ENCODE measurements at places on chromosomes 1 and 21.
A peak's percentile ranks its signal among the peaks of the same experiment; 100 is the strongest.

- no peak for DNase-seq
Measured at GRCh38 chr1:159161001-159161718, 10.3 kb upstream of the CADM3 start.

- no peak for DNase-seq
Measured at GRCh38 chr1:232594768-232595698, 34.9 kb downstream of the SIPA1L2 start.

DNA sequence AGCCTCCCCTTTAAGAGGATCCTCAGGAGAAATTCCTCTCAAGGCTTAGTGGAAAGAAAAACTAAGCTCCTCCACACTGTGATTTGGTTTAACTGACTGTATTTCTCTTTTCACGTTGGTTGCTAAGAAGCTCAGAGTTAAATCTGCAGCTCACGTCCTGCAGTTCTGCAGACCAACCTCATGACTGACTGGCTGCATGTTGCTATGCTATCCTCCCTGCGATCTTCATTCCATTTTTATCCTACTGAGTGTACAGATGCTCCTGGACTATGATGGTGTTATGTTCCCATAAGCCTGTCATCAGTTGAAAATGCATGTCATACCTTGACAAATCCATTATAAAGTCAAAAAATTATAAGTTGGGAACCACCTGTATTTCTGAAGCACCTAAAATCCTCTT lies 34.6 kb downstream of the FAM163A start:
- no peak for DNase-seq

- DNase-seq: no peak
Measured at GRCh38 chr1:13462682-13463081, 51.1 kb downstream of the LRRC38 start.

GRCh38 chr1:29711582-29712283 lies 475.4 kb downstream of the PTPRU start:
- DNase-seq: no peak

- no peak for DNase-seq
Measured at GRCh38 chr1:27611450-27611849, 7.5 kb upstream of the AHDC1 start.

DNA sequence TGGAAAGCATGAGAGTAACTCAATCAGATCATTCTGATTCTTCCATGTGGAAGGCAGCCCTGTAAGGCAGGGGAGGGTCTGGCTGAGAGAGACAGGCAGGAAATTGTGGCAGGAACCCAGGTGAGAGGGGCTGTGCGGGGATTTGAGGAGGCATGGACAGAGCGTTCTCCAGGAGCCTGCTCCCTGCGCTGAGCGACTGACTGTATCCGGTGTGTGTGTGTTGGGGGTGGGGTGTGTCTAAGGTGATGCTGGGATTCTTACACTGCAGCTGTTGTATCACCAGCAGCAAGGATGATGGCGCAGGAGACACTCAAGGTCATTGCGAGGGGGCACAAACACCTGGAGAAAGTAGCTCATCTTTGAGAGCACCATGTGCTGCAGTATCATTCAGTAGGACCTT lies 128.5 kb downstream of the RHOU start:
- no peak for DNase-seq

DNA sequence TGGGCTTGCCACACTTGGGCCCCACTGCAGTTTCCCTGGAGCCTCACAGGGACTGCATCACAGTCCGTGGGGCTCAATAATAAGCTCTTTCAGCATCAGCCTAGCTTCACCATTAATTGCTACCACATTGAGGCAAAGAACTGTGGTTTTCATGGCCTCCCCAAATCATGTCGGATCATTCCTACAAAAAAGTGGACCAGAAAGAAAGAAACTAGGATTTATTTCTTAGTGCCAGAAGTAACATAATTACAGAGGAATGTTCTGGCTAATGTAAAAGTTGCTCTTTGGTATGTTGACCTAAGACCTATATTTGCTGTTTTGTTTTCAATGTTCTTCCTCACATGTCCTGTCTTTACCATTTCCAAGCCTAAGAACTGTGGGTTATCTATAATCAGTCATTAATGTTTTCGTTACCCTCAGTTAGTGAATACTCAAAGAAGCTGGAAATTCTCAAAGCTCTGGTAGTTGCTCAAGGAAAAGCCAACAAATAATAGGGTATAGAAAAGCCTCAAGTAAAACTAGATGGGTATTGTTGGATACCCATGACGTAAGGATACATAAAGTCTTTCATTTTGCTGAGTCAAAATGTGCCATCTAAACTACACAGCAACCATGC lies 173.9 kb downstream of the LTN1 start:
- no peak for DNase-seq

DNA sequence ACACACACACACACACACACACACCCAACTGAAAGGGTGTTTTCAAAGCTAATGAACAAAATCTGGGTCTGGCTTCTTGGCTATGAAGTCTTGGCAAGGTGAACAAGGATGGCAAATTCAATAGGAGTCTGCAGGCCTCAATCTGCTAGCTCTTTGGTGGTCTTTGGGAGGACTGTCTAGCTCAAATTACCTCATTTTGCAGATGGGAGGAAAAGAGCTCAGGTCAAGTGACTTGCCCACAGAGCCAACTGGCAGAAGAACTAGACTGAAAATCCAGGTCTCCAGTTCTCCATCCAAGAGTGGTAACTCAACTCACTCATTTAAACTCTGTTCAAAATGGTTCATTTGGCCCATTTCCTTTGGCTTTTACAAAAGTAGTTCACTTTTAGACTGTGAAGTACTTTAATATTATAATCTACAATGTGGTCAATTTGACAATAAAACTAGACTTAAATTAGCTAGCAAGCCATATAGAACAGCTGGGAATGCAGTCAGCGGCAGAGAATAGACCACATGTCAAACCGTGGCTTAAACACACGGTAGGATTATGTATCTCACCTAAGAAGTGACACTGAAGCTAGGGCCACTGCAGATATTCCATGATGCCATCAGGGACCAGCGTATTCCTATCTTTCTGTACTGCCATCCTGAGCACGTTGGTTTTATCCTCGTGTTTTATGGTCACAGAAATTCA lies 112.9 kb downstream of the APP start:
- DNase-seq: no peak

- DNase-seq: no peak
Measured at GRCh38 chr1:87888446-87888845, 559.8 kb downstream of the LMO4 start.

- DNase-seq: peak; percentile 27
Measured at GRCh38 chr1:52867087-52867863, 24.7 kb downstream of the ZYG11A start.

DNA sequence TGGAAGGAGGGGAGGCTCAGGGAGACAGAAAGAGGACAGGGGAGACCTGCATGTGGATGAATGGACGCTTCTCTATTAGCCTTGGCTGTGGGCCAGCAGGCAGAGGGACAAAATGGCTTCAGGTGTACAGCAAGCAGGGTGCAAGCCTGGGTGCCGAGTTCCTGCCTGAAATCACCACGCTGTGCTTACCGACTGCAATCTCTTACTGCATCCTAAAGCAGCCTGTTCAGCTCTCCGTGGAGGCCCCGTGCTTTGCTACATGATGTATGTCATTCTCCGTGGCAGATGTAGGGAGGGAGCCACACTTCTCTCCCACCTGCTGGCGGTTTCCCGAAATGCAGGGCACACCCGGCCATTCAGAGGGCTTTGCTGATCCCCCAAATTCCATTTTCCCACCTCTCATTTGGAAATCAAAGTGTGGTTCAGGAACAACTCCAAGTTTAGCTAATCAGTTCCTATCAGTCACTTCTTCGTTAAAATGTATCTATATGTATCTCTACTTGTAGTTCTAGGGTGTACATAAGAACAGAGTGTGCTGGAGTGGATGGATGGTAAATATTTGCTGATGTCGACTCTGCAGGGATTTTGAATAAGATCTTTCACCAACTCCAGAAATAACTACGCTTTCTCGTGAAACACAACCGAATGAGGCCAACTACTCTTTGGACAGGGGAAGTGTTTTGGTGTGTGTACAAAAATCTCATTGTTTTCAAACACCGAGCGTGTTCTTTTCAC lies 122.3 kb upstream of the BACE2 start:
- no peak for DNase-seq

- no peak for DNase-seq
Measured at GRCh38 chr1:15916417-15916816, 59.5 kb downstream of the ZBTB17 start.

GRCh38 chr21:46661211-46661625 lies 25.7 kb downstream of the PRMT2 start:
- DNase-seq: peak; percentile 66

DNA sequence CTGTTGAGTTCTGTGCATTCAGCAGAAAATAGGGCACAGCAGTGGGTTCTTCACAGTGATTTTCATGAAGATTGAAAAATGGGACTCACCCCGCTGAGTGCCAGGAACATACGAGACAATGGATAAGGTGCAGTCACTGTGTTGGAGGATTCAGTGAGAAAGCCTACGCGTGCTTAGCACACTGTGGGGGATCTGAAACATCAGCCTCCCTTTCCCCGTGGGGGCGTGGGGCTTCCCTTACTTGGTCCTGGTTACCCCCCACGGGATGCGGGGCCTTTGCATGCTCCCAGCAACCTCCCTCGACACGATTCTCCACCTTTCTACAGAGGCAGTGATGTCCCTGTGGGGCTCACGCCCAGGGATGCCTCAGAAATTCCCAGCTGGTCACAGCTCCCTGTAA lies 252.2 kb upstream of the C1orf174 start:
- no peak for DNase-seq

GRCh38 chr1:64675718-64676345 lies 69.0 kb upstream of the RAVER2 start:
- no peak for DNase-seq

DNA sequence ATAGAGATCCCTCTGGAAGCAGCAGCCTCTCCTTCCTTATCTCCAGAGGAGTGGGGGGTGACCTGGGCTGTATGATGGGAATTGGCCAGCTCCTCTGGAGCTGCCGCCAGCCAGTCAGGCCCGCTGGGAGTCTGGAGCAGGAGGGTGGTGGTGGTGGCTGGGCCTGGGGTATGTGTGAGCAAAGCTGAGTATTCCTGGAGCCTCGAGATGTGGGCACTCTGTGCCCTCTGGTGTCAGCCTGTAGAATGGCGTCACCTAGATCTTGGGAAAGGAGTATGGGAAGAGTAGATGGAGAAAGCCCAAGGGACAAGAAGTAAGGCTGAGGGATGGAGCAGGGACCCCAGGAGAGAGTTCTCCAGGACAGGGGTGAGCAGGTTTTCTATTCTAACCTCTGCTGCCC lies 16.0 kb downstream of the VANGL2 start:
- DNase-seq: no peak

GRCh38 chr1:2528966-2529783 lies 888 bp downstream of the HES5 start:
- no peak for DNase-seq

- no peak for DNase-seq
Measured at GRCh38 chr1:33420870-33421775, 9.8 kb downstream of the PHC2 start.

GRCh38 chr1:157842939-157843338 lies 1.3 kb upstream of the CD5L start:
- DNase-seq: no peak

GRCh38 chr1:37438869-37439343 lies 35.5 kb upstream of the ZC3H12A start:
- no peak for DNase-seq

DNA sequence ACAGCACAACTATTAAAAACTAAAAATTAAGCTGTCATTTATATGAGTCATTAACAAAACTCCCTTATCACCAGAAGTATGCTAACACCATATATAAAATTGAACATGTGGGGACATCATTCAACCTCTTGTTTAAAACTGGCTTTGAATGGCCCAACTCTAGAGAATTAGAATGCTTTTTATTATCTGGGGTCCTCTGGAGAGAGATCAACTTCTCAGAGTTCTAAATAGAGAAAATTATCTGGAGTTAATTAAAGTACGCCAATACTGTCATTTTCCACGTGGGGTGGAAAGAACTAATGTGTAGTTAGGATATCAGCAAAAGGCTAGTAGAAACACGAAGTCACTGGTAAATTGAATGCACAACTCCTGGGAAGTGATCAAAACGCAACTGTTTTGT lies 21.2 kb upstream of the CAPN2 start:
- no peak for DNase-seq

DNA sequence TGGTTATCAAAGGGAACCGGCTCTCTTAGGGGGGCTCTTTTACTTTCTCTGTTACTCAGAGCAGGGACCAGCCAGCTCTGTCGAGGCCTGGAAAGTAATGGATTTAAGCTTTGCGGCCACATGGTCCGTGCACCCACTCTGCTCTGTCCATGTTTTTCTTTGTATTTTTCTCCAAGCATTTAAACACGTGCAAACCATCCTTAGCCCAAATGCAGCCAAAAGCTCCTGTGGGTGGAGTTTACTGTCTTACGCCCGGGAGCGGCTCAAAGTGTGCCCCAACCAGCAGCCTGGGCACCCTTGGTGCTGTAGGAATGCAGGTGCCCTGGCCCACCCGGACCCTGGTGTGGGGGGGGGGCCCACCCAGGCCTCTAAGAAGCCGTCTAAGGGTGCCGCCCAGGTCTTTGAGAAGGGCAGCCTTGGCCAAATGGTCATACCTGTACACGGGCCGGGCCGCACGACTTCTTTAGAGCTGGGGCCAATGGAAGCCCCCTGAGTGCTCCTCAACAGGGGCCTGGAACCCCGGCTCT lies 29.2 kb upstream of the POFUT2 start:
- DNase-seq: no peak

DNA sequence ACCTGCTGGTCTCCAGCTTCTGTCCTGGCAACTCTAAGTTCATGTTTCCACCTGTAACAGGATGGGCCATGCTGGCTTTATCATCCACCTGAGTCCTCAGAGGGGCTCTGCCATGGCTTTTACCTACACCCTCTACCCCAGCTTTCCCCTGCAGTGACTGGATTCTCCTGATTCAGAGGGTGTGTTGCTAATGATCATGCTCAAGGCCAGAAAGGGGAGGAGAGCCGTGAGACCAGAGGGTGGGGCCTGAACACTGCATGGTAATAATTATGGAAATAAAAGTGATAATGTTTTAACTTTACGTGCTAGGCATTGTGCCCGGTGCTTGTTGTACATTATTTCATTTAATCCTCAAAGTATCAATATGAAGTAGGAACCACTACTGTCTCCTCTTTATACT lies 53.3 kb downstream of the CNIH3 start:
- DNase-seq: no peak

- DNase-seq: no peak
Measured at GRCh38 chr1:58418283-58419228, 128.0 kb downstream of the OMA1 start.

DNA sequence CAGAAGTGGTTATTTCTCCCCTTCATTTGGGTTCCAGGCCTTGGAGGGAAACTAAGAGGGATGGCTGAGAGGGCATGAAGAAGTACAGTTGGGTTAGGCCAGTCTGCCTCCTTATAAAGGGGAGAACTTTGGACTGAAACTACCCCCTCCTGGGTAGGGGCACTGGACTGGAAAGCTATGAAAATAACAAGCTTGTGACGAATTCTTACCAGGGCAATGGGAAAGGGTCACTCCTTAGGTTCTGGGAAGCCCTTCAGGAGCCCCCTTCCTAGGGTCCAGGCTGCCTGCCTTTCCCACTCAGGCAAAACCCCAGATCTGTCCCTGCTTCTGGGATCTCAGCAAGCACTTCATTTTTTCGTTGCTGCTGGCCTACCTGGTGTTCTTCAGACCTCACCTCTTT lies 9.8 kb upstream of the P3R3URF start:
- DNase-seq: no peak

GRCh38 chr1:85278853-85279314 lies 2.5 kb upstream of the BCL10 start:
- no peak for DNase-seq

All from GM12892 (cell line).